ENCODE measurements at places on chromosomes 13 and 19.

- no peak for DNase-seq
Measured at GRCh38 chr13:21066946-21067345, 5.6 kb upstream of the LATS2 start.

GRCh38 chr13:98706446-98707110, 45.9 kb downstream of the SLC15A1 start:
- no peak for DNase-seq

GRCh38 chr19:41903193-41903953, 20.4 kb downstream of the ARHGEF1 start:
- DNase-seq: no peak

DNA sequence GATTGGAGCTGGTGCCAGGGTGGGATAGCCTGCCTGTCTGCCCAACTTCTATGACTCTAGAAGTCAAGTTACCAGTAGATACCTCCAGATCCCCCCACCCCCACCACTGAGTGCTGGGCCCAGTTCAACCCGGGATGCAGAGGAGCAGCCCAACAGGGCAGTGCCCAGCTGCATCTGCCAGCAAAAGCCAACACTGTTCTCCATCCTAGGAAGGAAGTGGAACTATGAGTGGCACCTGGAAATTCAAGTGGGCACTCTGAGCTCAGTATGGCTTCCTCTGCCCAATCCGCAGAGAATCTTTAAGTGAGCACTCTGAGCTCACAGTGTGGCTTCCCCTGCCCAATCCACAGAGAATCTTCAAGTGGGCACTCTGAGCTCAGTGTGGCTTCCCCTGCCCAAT, 14.2 kb downstream of the TUBGCP3 start:
- DNase-seq: no peak

Data from cerebellar nuclear complex (tissue), 1 donor.